ENCODE measurements at places on chromosomes 11 and 22.

GRCh38 chr22:20237480-20238440 is 30.4 kb downstream of the RTN4R start:
- peak; percentile 34 for DNase-seq

- no peak for DNase-seq
These were observed 6.4 kb upstream of the ATG16L2 start for GRCh38 chr11:72807792-72808191.

GRCh38 chr22:49013707-49014106 is 814.0 kb downstream of the BRD1 start:
- DNase-seq: no peak

DNA sequence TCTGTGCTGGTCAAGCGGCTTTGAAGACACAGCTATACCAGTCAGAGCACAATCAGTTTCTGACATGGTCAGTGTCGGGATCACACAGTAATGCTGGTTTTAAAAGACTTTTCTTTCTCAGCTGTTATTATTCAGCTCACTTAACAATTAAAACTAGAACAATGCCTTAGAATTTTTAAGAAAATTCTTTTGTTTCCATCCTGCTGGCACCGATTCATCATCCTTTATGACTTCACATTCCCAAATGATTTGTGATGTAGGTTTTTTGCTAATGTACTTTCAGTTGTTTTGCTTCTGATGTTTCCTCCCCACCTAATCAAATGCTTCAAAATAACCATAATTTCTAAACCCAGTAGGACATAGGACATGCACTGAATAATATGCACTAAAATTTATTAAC is 34.5 kb upstream of the OLFML1 start:
- no peak for DNase-seq

GRCh38 chr11:134468796-134469195 is 56.8 kb upstream of the B3GAT1 start:
- DNase-seq: no peak

DNA sequence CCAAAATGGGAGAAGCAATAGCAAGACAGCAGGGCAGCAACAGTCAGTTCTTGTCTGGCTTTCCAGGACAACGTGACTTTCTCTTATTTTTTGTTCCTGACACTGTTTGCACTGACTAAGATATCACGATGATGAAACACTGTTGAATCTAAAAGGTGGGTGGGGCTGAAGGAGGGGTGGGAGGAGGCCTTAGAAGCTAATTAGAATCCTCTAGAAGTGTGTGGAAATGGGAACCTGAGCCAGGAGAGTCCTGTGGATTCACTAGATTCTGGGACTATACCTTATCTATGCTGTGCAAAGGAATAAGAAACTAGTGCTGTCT is 300.3 kb downstream of the ST3GAL4 start:
- DNase-seq: no peak

DNA sequence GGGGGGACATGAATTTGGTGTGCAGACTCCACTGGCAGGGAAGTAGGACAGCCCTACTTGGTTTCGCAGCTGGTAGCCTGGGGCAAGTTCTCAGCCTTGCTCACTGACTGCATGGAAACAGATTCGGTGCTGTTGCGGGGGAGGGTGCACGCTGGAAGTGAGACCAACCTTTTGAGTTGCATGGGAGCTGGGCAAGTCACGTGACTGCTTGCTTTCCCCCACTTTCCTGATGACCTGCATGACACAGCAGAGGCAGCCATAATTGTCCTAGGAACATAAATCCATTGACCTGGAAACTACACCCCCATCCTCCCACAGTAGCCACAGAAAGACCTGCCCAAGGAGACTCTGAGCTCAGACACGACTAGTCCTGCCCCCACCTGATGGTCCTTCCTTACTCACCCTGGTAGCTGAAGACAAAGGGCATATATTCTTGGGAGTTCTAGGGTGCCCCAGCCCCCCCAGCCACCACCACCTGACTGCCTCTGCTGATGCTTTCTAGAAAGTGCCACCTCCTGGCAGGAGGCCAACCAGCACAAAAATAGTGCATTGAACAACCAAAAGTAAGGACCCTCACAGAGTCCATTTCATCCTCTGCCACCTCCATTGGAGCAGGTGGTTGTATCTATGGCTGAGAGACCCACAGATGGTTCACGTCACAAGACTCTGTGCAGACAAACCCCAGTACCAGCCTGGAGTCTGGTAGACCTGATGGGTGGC is 4.1 kb upstream of the HBG2 start:
- DNase-seq: no peak

GRCh38 chr11:26134481-26135355 is 197.2 kb upstream of the ANO3 start:
- DNase-seq: no peak

DNA sequence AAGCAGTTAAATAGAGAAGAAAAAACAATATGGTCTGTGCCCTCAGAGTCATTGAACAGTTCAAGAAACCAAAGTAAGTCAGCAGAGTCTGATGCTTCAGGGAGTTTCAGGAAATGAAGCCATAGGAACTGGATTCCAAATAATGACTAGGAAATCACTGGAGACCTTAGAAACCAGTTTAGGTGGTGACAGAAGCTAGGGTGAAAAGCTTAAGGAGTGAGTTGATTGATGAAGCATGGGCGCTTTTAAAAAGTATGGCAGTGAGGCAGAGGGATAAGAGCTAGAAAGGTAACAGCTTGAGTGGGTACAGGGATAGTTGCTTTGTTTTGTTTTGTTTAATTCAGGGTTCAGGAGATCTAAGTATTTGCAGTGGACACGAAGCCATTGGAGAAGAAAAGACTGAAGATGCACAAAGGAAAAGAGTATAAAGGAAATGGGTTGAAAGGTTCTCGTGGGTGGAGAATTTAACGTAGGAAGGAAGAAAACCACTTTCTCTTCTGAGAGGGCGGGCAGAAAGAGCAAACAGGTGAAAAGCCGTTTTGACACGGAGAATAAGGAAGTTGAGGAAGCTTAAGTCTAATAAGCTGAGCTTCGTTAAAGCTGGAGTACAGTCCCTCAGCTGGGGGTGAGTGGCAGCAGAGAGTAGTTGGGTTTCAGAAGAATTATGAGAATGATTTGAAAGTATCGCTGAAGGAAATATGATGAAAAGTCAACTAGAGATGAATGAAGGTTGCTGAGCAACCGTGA is 14.8 kb downstream of the SGSM3 start:
- DNase-seq: no peak

DNA sequence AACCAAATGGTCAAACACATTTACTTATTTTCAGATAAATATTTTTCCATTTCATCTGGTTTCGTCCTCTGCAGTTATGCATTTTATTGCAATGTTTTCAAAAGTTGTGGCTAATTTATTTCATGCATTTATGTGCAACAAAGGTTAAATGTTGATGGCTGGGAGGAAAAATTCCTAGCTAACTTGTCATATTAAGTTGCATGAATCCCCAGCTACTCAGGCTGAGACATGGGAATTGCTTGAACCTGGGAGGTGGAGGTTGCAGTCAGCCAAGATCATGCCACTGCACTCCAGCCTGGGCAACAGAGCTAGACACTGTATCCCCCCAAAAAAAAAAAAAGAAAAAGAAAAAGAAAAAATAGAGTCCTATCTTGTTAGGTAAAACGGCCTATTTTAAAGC is 1862.4 kb upstream of the RAG2 start:
- DNase-seq: no peak
